Activated CD8-positive, alpha-beta memory T cell treated with anti-CD3 and anti-CD28 coated beads, Interleukin-2, amount 10 ng/mL, durations not matched to agents 7 days and 5 days (primary cell): ENCODE measurements at places on chromosomes 1 and 21.

DNA sequence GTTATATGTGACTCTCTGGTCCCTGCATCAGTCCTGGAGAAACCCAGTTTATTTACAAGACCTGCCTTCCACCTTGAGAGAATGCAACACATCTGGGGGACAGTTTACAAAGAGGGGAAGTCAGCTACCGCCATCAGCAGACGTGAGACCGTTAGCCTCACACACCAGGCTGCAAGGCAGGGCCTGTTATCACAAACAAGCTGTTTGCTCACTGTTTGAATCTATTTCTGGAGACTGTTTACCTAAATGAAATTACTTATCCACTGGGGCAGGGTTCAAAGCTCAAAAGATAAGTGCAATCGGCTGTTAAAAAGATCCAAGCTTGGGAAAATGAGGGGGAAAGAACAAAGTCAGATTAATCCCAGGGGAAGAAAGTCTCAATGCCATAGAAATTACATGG lies 134.4 kb downstream of the ZNF281 start:
- no peaks in the 10 kb centered on the region for H3K36me3 ChIP-seq
- no peak for DNase-seq
- peaks cover 22% of the 10 kb centered on the region for H3K27me3 ChIP-seq
- H3K4me3 ChIP-seq: no peak overlapping the region
- no peak overlapping the region for H3K27ac ChIP-seq
- no peaks in the 10 kb centered on the region for H3K4me1 ChIP-seq

DNA sequence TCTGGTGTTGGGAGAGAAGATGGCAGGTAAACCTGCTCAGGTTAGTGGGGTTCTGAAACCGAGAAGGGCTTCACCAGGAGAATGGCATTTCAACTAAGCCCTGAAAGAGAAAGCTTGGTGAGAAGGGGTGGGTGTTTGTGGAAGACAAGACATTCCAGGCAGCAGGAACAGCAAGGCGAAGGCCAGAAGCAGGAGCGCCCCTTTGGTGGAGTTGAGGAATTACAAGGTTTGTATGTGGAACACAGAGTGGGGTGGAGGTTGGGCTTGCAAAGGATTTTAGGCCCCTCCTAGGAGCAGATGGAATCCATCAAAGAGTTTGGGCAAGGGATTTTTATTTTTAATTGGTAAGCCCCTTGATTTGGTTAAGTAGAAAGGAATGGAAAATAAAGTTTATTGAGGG lies 24.8 kb upstream of the ELOA start:
- H3K27me3 ChIP-seq: no peaks in the 10 kb centered on the region
- peaks cover 2% of the 10 kb centered on the region for H3K36me3 ChIP-seq
- no peak overlapping the region for H3K27ac ChIP-seq
- no peak overlapping the region for H3K4me3 ChIP-seq
- peaks cover 15% of the 10 kb centered on the region for H3K4me1 ChIP-seq
- DNase-seq: no peak

GRCh38 chr1:67664048-67664447 lies 21.0 kb upstream of the GADD45A start:
- no peak overlapping the region for H3K27ac ChIP-seq
- no peak overlapping the region for H3K4me3 ChIP-seq
- no peak for DNase-seq
- peaks cover 57% of the 10 kb centered on the region for H3K27me3 ChIP-seq
- no peaks in the 10 kb centered on the region for H3K36me3 ChIP-seq

DNA sequence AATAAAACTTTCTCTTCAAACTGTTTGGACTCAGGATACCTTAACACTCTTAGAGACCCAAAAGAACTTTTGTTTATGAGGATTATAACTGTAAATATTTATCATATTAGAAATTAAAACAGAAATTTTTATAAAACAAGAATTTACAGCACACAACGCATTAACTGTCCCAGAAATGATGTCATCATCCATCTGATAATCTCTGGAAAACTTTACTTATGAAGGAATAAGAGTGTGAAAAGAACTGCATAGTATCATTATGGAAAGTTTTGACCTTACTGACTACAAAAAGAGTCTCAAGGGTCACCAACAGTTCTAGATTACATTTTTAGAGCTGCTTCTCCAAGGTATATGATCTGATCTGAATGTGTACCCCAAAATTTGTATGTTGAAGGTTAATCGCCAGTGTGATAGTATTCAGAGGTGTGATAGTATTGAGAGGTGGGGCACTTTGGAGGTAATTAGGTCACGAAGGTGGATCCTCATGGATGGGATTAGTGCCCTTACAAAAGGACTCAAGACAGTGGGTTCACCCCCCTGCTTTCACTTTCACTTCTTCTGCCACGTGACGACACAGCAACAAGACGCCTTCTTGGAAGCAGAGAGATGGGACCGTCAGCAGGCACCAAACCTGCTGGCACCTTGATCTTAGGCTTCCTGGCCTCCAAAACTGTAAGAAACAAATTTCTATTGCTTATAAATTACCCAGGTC lies 95.7 kb upstream of the NR5A2 start:
- peaks cover 41% of the 10 kb centered on the region for H3K27me3 ChIP-seq
- peaks cover 6% of the 10 kb centered on the region for H3K4me1 ChIP-seq
- no peaks in the 10 kb centered on the region for H3K36me3 ChIP-seq
- no peak overlapping the region for H3K27ac ChIP-seq

DNA sequence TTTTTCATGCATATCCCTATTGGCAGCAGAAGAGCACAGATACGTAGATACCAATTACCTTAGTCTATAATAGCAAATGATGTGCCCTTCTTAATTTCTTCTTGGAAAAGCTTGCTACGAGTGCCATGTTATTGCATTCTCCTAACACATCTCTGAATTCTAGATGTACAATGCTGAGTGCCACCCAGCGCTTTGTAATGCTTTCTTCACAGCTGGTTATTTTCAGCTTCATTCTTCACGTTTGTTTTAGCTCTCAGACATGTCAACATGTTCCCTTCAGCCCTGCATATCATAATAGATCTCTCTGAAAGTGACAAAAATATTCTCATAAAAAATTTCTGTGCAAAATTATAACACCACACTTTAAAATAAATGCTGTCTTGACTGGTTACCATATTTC lies 981.2 kb downstream of the TTLL7 start:
- no peak overlapping the region for H3K4me3 ChIP-seq
- H3K36me3 ChIP-seq: no peaks in the 10 kb centered on the region
- no peaks in the 10 kb centered on the region for H3K27me3 ChIP-seq
- H3K27ac ChIP-seq: no peak overlapping the region
- no peak for DNase-seq
- no peaks in the 10 kb centered on the region for H3K4me1 ChIP-seq

DNA sequence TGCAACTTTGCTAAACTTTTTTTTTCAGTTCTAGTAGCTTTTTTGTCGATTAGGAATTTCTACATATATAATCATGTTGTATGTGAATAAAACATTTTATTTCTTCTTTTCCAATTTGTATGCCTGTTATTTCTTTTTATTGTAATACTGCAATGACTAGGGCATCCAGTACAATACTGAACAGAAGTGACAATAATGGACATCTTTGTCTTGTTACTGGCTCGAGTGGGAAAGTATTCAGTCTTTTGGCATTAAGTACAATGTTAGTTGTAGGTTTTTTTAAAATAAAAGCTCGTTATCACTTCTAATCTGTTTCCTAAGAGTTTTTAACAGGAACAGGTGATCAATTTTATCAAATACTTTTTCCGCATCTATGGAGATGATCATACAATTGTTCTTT lies 9.8 kb downstream of the STPG1 start:
- no peaks in the 10 kb centered on the region for H3K4me1 ChIP-seq
- H3K27ac ChIP-seq: no peak overlapping the region
- no peak for DNase-seq
- peaks cover 11% of the 10 kb centered on the region for H3K36me3 ChIP-seq

DNA sequence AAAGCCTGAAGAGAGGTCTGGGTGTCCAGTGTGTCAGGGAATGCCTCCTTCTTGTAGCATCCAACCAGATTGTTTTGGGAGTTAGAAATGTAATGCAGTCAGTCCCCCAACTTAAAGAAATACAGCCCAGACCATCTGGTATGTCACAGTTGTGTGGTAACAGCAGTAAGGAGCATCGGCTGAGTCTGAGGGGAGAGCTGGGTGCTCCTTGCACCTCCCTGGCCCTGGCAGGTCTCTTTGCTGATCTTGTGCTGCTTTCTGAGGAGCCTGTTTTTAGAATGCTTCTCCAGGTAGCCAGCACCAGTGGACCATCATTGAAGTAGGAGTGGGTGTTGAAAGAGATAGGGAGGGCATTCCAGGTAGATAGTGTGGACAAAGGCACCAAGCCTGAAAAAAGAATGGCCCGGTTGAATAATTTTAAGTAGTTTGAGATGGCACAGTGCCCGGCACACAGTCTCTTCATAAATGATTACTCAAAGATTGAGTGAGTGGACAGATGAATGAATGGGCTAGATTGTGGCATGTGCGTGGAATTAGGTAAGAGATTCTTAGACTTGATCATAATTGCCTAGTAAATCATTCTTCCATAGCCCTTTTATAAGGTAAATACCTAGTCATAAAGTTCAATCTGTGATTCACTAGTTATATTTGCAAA lies 46.5 kb downstream of the LAMC1 start:
- H3K27me3 ChIP-seq: peaks cover 13% of the 10 kb centered on the region
- H3K4me3 ChIP-seq: no peak overlapping the region
- no peak for DNase-seq
- H3K27ac ChIP-seq: no peak overlapping the region
- H3K36me3 ChIP-seq: no peaks in the 10 kb centered on the region

GRCh38 chr1:161784968-161785367 lies 18.8 kb downstream of the ATF6 start:
- H3K27me3 ChIP-seq: no peaks in the 10 kb centered on the region
- H3K27ac ChIP-seq: no peak overlapping the region
- H3K4me3 ChIP-seq: no peak overlapping the region
- peaks cover 23% of the 10 kb centered on the region for H3K36me3 ChIP-seq
- peaks cover 2% of the 10 kb centered on the region for H3K4me1 ChIP-seq
- DNase-seq: no peak

GRCh38 chr1:37699147-37699546 lies 6.8 kb downstream of the CDCA8 start:
- no peak for DNase-seq
- no peak overlapping the region for H3K4me3 ChIP-seq
- peaks cover 76% of the 10 kb centered on the region for H3K36me3 ChIP-seq
- peaks cover 40% of the 10 kb centered on the region for H3K4me1 ChIP-seq

- H3K27me3 ChIP-seq: no peaks in the 10 kb centered on the region
- no peak overlapping the region for H3K4me3 ChIP-seq
- no peak overlapping the region for H3K27ac ChIP-seq
- peaks cover 29% of the 10 kb centered on the region for H3K36me3 ChIP-seq
Observed at GRCh38 chr1:1835546-1835945, 55.3 kb downstream of the GNB1 start.

- peaks cover 19% of the 10 kb centered on the region for H3K4me1 ChIP-seq
- H3K27me3 ChIP-seq: peaks cover 4% of the 10 kb centered on the region
- no peak overlapping the region for H3K27ac ChIP-seq
- no peaks in the 10 kb centered on the region for H3K36me3 ChIP-seq
- no peak overlapping the region for H3K4me3 ChIP-seq
Observed at GRCh38 chr1:84742653-84743052, 52.4 kb upstream of the SSX2IP start.

GRCh38 chr1:241841691-241842090 lies 6.3 kb upstream of the EXO1 start:
- no peak overlapping the region for H3K27ac ChIP-seq
- peaks cover 13% of the 10 kb centered on the region for H3K4me1 ChIP-seq
- H3K27me3 ChIP-seq: peaks cover 12% of the 10 kb centered on the region
- no peaks in the 10 kb centered on the region for H3K36me3 ChIP-seq
- H3K4me3 ChIP-seq: no peak overlapping the region
- DNase-seq: no peak

DNA sequence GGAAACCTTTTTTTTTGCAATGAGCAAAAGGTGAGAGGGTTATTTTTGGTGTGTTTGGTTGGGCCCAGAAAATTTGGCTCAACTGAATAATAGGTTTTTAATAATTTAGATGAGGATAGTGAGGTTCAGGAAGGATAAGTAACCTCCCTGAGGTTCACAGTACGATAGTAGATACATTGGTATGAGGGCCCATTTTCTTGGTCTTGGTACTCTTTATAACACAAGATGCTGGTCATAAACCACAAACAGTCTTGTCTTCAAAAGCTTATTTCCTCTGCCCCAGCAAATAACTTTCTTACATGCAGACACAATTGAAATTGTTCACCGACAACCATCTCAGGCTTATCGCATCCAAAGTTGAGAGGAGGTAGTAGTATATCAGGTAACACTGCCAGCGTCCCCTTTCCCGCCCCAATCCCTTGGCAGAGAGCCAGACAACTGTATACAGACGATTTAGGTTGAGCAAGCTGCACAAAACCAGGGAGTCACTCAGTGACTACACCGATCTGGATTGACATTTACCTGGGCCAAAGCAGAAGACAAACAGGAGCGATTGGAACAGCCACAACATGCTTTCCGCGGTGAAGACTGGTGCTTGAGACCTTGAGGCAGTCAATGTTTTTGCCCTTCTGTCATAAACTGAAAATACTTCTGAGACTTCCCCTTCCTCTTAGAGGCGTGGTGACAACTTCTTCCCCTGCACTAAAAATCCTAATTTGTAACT lies at the start of gene SLAMF6:
Gene SLAMF6 (minus strand): TSS at position 634 of the 724 bp plus-strand sequence. CDS start 63 bp downstream, at position 571.
- peak within 1 kb of the TSS; percentile 88 for H3K4me3 ChIP-seq
- peak within 1 kb of the TSS; percentile 96 for H3K27ac ChIP-seq
- DNase-seq: peak; percentile 72
- peaks cover 37% of the 10 kb centered on the region for H3K36me3 ChIP-seq
- H3K4me1 ChIP-seq: peaks cover 64% of the 10 kb centered on the region
- H3K27me3 ChIP-seq: no peaks in the 10 kb centered on the region
